ENCODE measurements at places on chromosomes 16 and 17. TPM values are rescaled to one million over a fixed set of nuclear protein-coding genes. Genes with fewer than 3 reads are reported as not detected.

The IL21R gene
- 0.13 TPM for total RNA-seq

The PYDC1 gene
- not detected for total RNA-seq

The SLC39A11 gene
- 7.2 TPM for total RNA-seq

The ASIC2 gene
- not detected for total RNA-seq

The KCNH4 gene
- total RNA-seq, result 0.13 TPM

The CXCL16 gene
- total RNA-seq, result 2.4 TPM

The SRCIN1 gene
- under 0.01 TPM for total RNA-seq

The KRTAP4-3 gene
- total RNA-seq, result not detected

The CCL17 gene
- total RNA-seq, result not detected

The SLC5A11 gene
- 0.13 TPM for total RNA-seq

The PLA2G10 gene
- not detected for total RNA-seq

The KIF2B gene
- not detected for total RNA-seq

The SLFN11 gene
- 55.7 TPM for total RNA-seq

Measured in dermis microvascular lymphatic vessel endothelial cell (primary cell).